ENCODE measurements at places on chromosomes 11 and 22. TPM values are rescaled to one million over a fixed set of nuclear protein-coding genes. Genes with fewer than 3 reads are reported as not detected.

Gene HBB
- total RNA-seq, result 257 TPM

Gene KREMEN1
- 13.9 TPM for total RNA-seq

Gene GAB4
- total RNA-seq, result not detected

Gene OR8A1
- total RNA-seq, result 0.81 TPM

Gene PRR33
- total RNA-seq, result 0.41 TPM

Gene LRRN4CL
- total RNA-seq, result 22.5 TPM

Gene MOV10L1
- total RNA-seq, result 4.6 TPM

Gene NXPE2
- total RNA-seq, result not detected

Gene SYCE3
- not detected for total RNA-seq

Gene APOA1
- total RNA-seq, result not detected

Gene TBC1D22A
- 28.9 TPM for total RNA-seq

- no peaks in the 10 kb centered on the region for H3K27me3 ChIP-seq
- no peaks in the 10 kb centered on the region for H3K36me3 ChIP-seq
- H3K4me3 ChIP-seq, result no peak overlapping the region
- no peak for DNase-seq
Observed at GRCh38 chr11:62340269-62340901, 3.1 kb downstream of the ASRGL1 start.

- peaks cover 23% of the 10 kb centered on the region for H3K36me3 ChIP-seq
- H3K27me3 ChIP-seq, result no peaks in the 10 kb centered on the region
- H3K4me3 ChIP-seq, result peak overlapping the region; percentile 45
- no peak overlapping the region for H3K27ac ChIP-seq
- no peak for DNase-seq
Observed at GRCh38 chr11:67438158-67438902, 848 bp upstream of the PTPRCAP start.

- H3K4me3 ChIP-seq, result no peak overlapping the region
- peaks cover 35% of the 10 kb centered on the region for H3K4me1 ChIP-seq
- no peak for DNase-seq
- no peaks in the 10 kb centered on the region for H3K27me3 ChIP-seq
- H3K27ac ChIP-seq, result no peak overlapping the region
- H3K36me3 ChIP-seq, result peaks cover 14% of the 10 kb centered on the region
Observed at GRCh38 chr22:37631448-37632173, 7.9 kb upstream of the SH3BP1 start.

DNA sequence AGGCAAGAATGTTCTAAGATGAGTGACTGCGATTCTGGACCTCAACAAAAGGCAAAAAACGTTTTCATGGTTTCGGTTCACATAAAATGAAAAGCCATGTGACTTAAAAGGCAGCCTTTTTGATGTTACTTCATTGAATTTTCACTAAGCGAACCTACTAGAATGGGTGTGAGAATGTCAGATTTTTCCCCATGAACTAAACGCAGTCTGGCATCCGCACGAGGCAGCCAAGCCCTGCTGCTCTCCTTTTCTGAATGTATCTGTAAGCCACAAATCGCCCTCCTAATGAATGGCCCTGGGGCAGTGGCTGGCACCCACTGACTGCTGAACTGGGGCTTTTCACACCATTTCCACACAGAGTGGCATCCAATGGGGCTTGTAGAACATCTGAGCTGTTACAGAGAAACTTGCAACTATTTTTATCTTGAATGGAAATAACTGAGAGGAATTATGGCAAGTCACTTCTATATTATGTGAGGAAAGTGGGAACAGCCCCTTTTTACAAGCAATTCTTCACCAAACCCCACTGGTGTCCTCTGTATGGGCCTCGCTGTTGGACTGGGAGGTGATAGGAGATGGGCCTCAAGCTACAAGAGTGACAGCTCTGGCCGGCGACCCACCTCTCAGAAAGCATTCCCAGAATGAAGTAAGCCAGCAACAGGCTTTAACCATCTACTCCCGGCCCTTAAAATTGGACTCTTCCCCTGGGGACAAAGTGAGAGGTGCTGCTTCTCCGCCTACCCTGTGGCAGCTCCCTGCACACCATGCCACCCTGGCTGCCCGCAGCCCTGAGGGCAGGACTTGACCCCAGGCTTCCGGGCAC is 29.4 kb downstream of the PPP2R1B start:
- H3K27ac ChIP-seq, result peak overlapping the region; percentile 85
- peaks cover 11% of the 10 kb centered on the region for H3K36me3 ChIP-seq
- DNase-seq, result no peak
- peaks cover 54% of the 10 kb centered on the region for H3K4me1 ChIP-seq

GRCh38 chr11:1936072-1936780 is 10.9 kb upstream of the MRPL23 start:
- H3K4me1 ChIP-seq, result peaks cover 11% of the 10 kb centered on the region
- H3K36me3 ChIP-seq, result no peaks in the 10 kb centered on the region
- no peaks in the 10 kb centered on the region for H3K27me3 ChIP-seq
- no peak for DNase-seq
- no peak overlapping the region for H3K4me3 ChIP-seq
- no peak overlapping the region for H3K27ac ChIP-seq

DNA sequence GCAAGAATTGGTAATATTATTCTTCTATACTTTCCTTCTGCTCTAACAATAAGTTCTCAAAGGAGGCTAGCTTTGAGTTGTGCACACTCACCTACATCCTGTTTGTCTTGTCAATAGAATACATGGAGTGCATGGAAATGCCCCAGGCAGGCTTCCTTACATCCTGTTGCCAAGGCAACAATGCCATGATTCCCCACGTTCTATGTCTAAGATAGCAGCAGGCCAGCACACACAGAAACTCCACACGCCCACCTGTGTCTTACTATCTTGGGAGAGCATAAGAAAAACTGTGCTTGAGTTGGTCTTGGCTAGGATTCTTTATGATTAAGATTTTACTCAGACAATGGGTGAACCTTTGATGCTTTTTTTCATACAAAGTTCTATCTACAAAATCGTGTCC is 379.2 kb downstream of the AASDHPPT start:
- no peaks in the 10 kb centered on the region for H3K4me1 ChIP-seq
- H3K36me3 ChIP-seq, result no peaks in the 10 kb centered on the region
- H3K27ac ChIP-seq, result no peak overlapping the region

- DNase-seq, result no peak
- no peak overlapping the region for H3K4me3 ChIP-seq
- no peaks in the 10 kb centered on the region for H3K27me3 ChIP-seq
- H3K36me3 ChIP-seq, result no peaks in the 10 kb centered on the region
- H3K27ac ChIP-seq, result peak overlapping the region; percentile 92
Observed at GRCh38 chr11:8772571-8773519, 90.3 kb downstream of the RPL27A start.

GRCh38 chr22:38900677-38901076 is 28.7 kb upstream of the CBX6 start:
- no peaks in the 10 kb centered on the region for H3K36me3 ChIP-seq
- H3K27ac ChIP-seq, result no peak overlapping the region
- no peak overlapping the region for H3K4me3 ChIP-seq
- H3K4me1 ChIP-seq, result no peaks in the 10 kb centered on the region
- no peak for DNase-seq

DNA sequence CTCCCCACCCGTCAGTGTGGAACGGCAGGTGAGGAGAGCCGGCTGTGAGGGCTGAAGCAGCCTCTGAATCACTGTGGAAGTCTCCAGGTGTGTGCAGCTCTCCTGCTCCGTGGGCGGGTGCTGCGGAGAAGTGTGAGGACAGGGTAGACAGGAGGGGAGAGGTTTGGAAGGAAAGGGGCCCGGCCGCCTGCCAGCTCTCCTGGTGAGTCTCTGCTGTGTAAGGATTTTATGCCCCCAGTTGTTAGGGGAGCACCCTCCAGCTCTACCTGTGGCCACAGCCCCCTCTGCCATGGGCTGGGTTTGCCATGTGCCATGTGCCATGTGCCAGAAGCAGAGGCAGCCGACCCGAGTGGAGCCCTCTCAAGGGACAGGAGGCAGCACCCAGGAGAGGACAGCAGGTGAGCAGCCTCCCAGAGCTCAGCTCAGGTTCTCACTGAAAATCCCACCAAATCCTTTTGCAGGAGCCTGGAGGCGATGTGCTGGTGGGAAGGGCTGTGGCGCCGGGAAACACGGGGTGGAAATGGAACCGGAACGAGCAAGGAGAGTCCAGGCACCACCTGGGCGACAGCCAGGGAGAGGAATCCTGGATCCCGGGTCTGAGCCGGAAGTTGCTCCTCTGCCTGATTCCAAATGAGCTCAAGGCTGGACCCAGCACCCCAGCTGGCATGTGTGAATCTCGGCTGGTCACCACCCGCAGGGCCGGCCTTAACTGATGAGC is 804.4 kb downstream of the BRD1 start:
- no peak overlapping the region for H3K27ac ChIP-seq
- no peak for DNase-seq
- no peaks in the 10 kb centered on the region for H3K4me1 ChIP-seq
- no peaks in the 10 kb centered on the region for H3K27me3 ChIP-seq
- H3K36me3 ChIP-seq, result no peaks in the 10 kb centered on the region

DNA sequence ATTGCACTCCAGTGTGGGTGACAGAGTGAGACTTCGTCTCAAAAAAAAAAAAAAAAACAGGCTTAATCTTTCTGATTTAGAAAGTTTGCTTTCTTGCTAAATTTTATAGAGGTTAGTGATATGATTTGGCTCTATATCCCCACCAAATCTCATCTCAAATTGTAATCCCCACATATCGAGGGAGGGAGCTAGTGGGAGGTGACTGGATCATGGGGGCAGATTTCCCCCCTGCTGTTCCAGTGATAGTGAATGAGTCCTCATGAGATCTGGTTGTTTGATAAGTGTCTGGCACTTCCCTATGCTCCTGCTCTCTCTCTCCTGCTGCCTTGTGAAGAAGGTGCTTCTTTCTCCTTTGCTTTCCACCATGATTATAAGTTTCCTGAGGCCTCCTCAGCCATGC is 90.9 kb downstream of the OSBP2 start:
- no peaks in the 10 kb centered on the region for H3K36me3 ChIP-seq
- H3K4me1 ChIP-seq, result no peaks in the 10 kb centered on the region
- DNase-seq, result no peak
- H3K4me3 ChIP-seq, result no peak overlapping the region
- no peak overlapping the region for H3K27ac ChIP-seq

- DNase-seq, result no peak
- H3K4me3 ChIP-seq, result no peak overlapping the region
- H3K27me3 ChIP-seq, result no peaks in the 10 kb centered on the region
- H3K4me1 ChIP-seq, result no peaks in the 10 kb centered on the region
- no peak overlapping the region for H3K27ac ChIP-seq
- H3K36me3 ChIP-seq, result no peaks in the 10 kb centered on the region
Observed at GRCh38 chr11:86761978-86762377, 38.4 kb upstream of the PRSS23 start.

DNA sequence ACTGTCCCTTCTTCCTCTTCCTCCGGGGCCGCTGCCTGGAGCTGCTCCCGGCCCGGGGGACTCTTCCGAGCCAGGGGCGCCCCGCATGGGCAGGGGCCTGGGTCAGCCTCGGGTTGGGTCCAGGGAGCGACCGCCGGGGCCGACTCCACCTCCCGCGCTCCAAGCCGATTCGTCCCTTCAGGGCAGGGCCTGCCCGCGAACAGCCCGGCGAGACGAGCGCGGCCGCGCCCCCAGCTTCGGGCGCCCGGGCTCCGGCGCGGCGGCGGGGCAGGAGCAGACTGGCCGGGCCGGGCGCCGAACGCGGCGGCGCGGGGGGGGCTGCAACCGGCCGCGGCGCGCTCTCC is at the start of gene LARGE1:
Gene LARGE1, minus strand, starts transcription at position 280 of the 344 bp plus-strand sequence.
- H3K27me3 ChIP-seq, result no peaks in the 10 kb centered on the region
- peak within 1 kb of the TSS; percentile 71 for H3K27ac ChIP-seq
- peaks cover 29% of the 10 kb centered on the region for H3K4me1 ChIP-seq
- H3K36me3 ChIP-seq, result no peaks in the 10 kb centered on the region
- no peak for DNase-seq

GRCh38 chr11:5626196-5626595 is 1.4 kb downstream of the TRIM34 start:
- no peaks in the 10 kb centered on the region for H3K27me3 ChIP-seq
- H3K4me3 ChIP-seq, result no peak overlapping the region
- no peak overlapping the region for H3K27ac ChIP-seq
- DNase-seq, result no peak
- H3K36me3 ChIP-seq, result no peaks in the 10 kb centered on the region

GRCh38 chr11:8776209-8776608 is 93.6 kb downstream of the RPL27A start:
- peaks cover 87% of the 10 kb centered on the region for H3K4me1 ChIP-seq
- no peaks in the 10 kb centered on the region for H3K36me3 ChIP-seq
- no peak for DNase-seq
- no peak overlapping the region for H3K4me3 ChIP-seq

GRCh38 chr22:22166941-22167713 is 77.5 kb upstream of the VPREB1 start:
- no peak overlapping the region for H3K4me3 ChIP-seq
- H3K27me3 ChIP-seq, result no peaks in the 10 kb centered on the region
- no peaks in the 10 kb centered on the region for H3K36me3 ChIP-seq
- no peak for DNase-seq

DNA sequence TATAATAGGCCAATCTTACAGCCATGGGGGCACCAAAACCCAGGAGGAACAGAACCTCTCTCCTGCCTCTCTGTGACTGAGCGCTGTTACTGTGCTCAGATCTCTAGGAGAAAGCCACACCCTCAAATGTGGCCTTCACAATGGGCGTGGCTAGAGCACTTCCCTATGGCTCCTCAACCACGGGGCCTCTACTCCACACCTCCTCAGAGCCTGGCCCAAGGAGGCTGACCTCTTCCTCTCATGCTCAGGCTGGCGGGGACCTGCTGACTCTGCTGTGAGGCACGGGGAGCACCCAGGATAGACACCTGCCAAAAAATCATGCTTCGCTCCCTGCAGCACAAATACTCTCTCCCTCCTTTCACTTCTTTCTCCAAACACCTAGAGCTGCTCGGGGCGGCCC is 41.0 kb downstream of the C11orf58 start:
- DNase-seq, result no peak
- no peaks in the 10 kb centered on the region for H3K27me3 ChIP-seq
- H3K36me3 ChIP-seq, result no peaks in the 10 kb centered on the region
- H3K4me3 ChIP-seq, result no peak overlapping the region
- no peaks in the 10 kb centered on the region for H3K4me1 ChIP-seq

- peak within 1 kb of the TSS; percentile 78 for H3K4me3 ChIP-seq
- DNase-seq, result no peak
- H3K27ac ChIP-seq, result peak within 1 kb of the TSS; percentile 53
- no peaks in the 10 kb centered on the region for H3K27me3 ChIP-seq
Observed at GRCh38 chr11:123429913-123430720, at the start of gene GRAMD1B. GRAMD1B (plus strand) TSS chr11:123430269; CDS start chr11:123430793, 524 bp downstream.

DNA sequence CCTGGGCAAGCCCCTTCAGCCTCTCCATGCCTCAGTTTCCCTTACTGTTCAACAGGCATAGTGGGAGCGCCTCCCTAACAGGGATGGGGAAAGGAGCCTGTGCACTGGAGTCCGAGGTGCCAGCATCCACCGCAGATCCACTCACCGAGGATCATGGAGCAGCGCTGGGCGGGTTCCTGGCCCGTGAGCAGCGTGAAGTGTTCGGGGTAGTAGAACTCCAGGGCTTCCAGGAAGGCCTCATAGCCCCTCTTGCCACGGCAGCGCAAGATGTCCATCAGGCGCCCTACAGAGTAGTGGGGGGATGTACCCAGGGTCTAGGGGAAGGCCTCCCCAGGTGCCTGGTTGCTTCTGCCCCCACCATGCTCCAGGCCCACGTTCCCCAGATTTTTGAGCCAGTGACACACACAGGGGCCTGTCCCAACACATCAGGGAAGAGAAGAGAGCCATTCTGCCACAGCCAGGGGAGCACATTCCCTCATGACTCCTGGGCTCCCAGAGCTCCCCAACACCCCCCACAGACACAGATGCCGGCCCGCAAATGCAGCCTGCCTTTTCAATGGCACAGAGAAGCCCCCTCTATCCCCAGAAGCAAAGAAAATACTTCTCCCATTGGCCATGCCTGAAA is 1.3 kb downstream of the CARD10 start:
- no peak overlapping the region for H3K4me3 ChIP-seq
- DNase-seq, result no peak
- H3K36me3 ChIP-seq, result no peaks in the 10 kb centered on the region
- no peaks in the 10 kb centered on the region for H3K4me1 ChIP-seq
- no peaks in the 10 kb centered on the region for H3K27me3 ChIP-seq

All from thoracic aorta (tissue), 2 donors.